ENCODE measurements at places on chromosomes 7 and 10.

- DNase-seq = no peak
These were observed 150.3 kb upstream of the NRP1 start for GRCh38 chr10:33484787-33485186.

GRCh38 chr7:157729566-157729965 lies 392.8 kb downstream of the DNAJB6 start:
- no peak for DNase-seq

GRCh38 chr10:21031232-21031795 lies 134.2 kb upstream of the NEBL start:
- DNase-seq = no peak

GRCh38 chr7:77538281-77539212 lies 1.5 kb downstream of the PTPN12 start:
- DNase-seq = peak; percentile 25

DNA sequence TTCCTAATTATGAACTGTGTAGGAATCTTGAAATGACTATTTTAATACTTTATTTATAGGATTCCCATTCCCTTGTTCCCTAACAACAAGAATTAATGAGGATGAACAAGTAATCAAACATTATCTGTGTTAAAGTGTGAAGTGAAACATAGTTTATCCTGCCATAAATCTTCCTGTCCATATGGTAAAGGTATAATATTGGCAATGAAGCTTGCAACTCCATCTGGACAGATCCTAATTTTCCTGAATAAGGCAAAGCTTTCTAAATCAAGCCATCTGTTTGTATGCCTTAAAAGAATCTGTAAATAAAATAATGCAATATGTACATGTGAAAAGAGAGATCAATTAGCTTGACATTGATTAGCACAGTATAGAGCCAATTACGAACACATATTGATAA lies 529.0 kb downstream of the ANKRD7 start:
- no peak for DNase-seq

GRCh38 chr10:121927318-121927840 lies 452 bp downstream of the ATE1 start:
- peak; percentile 9 for DNase-seq

- no peak for DNase-seq
These were observed 203.1 kb upstream of the PCLO start for GRCh38 chr7:83365746-83366145.

GRCh38 chr10:9858816-9859215 lies 1158.9 kb upstream of the CELF2 start:
- DNase-seq = no peak

- DNase-seq = no peak
These were observed 35.2 kb downstream of the POR start for GRCh38 chr7:75950111-75950681.

DNA sequence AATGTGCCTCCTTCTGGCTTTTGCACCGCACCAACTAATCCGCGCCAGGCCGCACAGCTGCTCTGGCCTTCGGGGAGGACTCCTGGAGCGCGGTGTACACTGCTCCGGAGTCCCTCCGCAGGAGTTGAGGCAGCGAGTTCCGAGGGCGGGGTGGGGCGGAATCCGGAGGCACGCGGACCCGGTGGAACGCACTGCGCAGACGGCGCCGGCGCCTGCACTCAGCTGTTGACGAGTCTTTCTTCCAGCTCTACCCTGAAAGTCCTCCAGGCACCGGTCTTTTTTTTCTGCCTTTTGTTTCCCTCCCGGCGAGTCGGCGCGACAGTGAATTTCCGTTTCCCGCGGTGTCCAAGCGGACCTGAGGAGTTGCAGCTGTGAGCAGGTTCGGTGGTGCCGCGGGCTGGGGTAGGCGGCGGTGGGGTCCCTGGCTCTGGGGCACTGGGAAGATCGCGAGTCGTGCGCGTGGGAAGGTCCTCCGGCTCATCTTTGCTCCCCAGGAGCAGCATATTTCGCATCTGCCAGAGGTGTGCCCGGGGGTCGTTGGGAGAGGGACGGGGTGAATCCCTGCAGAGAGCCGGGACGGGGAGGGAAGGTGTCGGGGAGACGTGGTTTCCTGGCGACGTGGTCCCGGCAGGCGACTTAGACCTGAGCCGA lies 44.1 kb downstream of the SFTPD start:
- DNase-seq = peak; percentile 25

DNA sequence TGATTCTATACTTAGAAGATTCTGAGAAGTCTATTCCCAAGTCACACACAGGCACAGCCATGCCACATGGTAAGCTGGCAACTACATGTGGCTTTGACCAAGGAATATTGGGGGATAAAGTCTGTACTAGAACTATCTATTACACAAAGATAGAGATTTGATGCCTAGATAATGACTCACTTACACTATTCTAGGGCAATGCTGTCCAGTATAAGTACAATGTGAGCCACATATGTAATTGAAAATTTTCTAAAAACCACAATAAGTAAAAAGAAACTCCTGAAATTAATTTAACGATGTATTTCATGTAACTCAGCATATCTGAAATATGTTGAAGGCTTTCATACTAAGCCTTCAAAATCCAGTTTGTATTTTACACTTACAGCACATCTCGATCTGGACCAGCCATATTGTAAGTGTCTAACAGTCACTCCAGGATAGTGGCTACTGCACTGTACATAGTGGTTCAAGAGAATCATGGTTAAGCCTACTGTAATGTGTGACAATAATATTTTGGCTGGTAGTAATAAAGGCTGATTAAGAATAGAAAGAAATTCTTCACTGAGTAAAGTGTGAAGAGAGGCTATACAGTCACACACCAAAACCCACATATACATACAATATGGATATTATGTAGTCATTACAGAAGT lies 62.8 kb downstream of the RTKN2 start:
- no peak for DNase-seq

DNA sequence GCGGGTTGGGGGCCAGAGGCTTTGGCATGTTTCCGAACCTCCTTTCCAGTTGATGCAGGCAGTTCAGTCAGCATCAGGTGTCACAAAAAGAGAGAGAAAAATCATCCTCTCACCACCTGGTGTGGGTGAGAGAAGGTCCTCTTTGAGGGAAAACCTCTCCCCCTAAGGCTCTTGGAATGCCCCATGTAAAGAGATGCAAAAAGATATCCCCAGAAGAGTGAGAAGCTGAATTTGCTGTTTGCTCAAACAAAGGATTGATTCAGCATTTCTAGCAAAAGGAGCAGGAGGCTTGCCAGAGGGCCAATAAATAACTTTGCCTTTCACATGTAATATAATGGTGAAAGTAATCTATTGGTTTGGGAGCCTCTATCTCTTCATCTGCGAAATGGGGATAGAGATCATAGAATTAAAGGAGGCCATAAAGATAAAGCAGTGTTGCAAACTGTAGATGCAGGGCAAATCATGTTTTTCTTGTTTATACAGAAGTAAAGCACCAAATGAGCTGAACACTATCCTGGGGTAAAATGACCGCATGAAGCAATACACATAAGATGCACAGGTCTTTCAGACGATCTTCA lies 425.9 kb downstream of the LRMDA start:
- no peak for DNase-seq

- no peak for DNase-seq
These were observed 5.5 kb upstream of the IQUB start for GRCh38 chr7:123539871-123540270.
